ENCODE measurements at places on chromosomes 5 and 9. TPM values are rescaled to one million over a fixed set of nuclear protein-coding genes. Genes with fewer than 3 reads are reported as not detected.

The SEMA5A gene
- not detected for total RNA-seq

The TMEM252 gene
- total RNA-seq, result not detected

- ATAC-seq, result no peak
Measured at GRCh38 chr5:1943481-1943880, 60.8 kb upstream of the IRX4 start.

The CCDC192 gene
- total RNA-seq, result not detected

- no peak for ATAC-seq
Measured at GRCh38 chr5:54889826-54890225, 95.6 kb downstream of the ESM1 start.

The FBP1 gene
- 0.50 TPM for total RNA-seq

- no peak for ATAC-seq
Measured at GRCh38 chr5:90802474-90803317, 244.1 kb downstream of the ADGRV1 start.

DNA sequence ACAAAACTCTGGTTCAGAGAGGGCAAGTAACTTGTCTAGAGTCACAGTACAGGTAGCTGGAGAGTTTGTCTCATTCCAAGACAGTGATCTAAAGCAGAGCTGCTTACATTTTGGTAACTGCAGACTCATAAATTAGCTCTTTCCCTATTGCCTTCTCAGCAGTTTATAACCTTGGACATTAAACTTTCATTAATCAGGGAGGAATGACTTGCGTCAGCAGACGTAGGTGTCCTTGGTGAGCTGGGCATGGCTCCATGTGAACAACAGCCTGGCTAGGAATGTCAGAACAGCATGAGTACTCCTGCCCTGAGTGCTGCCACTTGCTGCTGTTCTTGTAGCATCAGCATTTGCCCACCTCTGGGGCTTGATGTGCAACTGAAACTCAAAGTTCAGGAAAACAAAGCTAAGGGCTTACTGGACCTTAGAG is 2.2 kb upstream of the ALDOB start:
- no peak for ATAC-seq

DNA sequence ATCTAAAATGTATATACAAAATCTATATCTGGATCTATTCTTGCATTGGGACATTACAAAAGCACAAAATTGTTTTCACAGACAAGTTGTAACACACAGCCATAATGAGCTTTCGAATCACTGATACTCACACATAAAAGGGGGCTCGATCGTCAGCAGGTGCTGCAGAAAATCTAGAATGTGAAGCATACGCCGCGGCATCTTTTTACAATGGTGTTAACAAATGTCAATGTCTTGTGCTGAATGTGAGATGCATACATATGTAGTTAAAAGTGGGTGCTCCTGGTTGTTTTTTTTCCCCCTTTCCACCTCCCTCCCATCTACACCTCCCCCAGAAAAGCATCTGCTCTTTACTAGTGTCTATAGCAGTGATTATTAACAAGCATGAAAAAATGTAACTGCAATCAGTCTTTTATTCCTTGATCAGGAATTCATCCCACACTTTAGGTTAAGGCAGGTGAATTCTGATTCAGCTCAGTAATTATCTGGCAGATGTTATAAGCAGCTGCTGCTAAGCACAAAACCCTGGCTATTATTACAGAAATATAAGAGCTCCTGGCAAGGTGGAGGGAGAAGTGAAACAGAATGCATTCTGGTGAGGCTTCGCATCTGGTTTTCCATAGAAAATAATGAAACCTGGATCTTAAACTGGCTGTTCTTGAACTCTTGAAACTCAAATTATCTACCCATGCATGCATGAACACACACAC is 114.1 kb downstream of the MPDZ start:
- ATAC-seq, result no peak

The PDE6A gene
- not detected for total RNA-seq

DNA sequence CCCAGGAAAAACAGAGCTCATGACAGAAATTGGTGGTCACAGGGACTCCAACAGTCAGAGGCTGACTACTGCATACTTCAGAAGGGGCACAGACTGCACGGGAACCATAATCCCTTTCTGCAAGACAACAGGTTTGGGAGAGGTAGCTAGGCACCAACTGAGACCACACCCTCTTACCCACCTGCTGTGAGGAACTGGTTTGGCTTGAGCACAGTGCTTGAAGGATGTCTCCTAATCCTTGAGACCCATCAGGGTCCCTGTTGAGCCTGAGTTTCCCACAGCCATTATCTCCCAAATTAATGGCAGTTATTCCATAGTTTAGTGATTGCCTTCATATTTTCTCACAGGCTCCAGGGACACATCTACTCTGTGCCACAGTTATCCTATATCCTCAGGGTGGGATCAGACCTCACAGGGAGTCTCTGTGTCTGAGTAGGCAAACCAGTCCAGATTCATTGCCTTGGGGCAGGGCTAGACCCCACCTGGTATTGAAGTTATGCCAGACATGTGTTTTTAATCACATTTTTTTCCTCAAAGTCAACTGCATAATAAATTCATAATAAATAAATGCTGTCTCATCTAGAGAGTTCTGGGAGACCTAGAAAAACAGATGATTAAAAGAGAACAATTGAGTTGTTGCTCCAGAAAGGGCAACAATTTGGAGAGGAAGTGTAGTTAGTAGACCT is 9.3 kb upstream of the CAST start:
- no peak for ATAC-seq

The TAL2 gene
- total RNA-seq, result not detected

The FRRS1L gene
- not detected for total RNA-seq

- no peak for ATAC-seq
Measured at GRCh38 chr9:23556459-23556858, 269.6 kb downstream of the ELAVL2 start.

The SPATA31C1 gene
- not detected for total RNA-seq

The SPAAR gene
- not detected for total RNA-seq

The C6 gene
- total RNA-seq, result not detected

DNA sequence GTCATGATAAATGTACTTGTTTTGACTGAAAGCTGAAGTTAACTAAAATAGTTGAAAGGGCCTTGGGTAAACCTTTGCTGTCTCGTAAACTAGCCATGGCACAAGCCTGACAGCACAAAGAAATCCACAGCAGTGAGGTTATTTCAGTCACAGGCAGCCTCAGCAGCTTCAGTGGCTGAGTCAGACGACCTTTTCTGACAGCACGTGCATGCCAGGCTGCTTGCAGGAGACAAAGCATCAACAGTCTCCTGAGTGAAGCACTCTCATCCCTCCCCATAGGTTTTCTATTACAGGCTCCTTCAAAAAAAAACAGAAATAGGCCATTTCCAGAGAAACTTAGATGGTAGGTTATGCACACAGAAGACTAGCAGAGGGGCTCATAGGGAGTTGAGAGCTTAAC is 34.6 kb downstream of the OXCT1 start:
- ATAC-seq, result peak; percentile 81

The SCGB3A2 gene
- not detected for total RNA-seq
